ENCODE measurements at places on chromosomes 4 and X.

DNA sequence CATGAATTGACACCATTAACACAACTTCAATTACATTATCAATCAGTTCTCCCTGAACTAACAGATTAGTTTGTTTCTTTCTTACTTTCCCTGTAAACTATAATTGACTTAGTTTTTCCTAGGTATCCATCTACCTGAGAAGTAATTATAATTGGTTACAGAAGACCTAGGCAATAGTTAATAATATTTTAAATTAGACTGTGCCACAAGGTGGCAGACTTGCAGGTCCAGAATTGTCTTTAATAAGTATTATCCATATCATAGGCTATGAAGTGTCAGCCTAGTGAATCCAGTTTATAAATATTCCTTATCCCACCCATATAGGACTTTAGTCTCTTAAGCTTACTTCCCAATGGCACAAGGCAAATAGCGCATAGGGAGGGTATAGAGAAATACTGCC lies 48.9 kb upstream of the FAM47B start:
- no peak for DNase-seq

DNA sequence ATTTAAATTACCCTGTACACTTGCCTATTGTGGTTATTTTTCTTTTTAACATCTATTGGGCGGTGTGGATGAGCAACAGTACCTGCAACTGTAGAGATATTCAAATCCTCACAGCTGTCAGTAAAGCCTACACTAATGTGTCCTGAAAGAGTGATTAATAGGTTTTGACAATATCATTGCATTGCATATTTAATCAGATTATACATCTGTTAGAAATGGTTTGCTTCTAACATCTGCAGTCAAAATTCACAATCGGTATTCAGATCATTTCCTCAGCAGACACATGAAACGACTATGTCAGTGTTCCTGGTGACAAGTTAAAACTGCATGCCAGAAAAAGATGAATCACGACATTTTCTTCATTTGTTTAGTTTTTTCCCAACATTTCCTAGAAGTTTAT lies 254.6 kb upstream of the EPHA5 start:
- no peak for DNase-seq

DNA sequence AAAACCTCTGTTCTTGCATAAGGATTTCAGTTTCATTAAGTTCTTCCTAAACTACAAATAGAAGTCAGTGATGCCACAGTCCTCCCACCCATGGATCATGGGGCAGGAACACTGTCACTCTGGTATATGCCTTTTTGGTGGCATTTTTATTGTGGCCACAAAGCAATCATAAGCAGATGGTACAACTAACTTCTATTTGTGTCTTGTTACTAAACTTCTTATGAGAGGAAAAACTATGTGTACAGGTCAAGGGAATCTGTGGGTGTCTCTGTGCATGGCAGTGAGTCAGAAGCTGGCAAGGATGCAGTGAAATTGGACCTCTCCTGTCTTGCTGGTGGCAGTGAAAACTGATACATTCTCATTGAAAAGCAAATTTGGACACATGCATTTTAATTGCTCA lies 245.0 kb upstream of the GPC4 start:
- no peak for DNase-seq

GRCh38 chr4:86959588-86960500 lies 25.0 kb downstream of the AFF1 start:
- no peak for DNase-seq

DNA sequence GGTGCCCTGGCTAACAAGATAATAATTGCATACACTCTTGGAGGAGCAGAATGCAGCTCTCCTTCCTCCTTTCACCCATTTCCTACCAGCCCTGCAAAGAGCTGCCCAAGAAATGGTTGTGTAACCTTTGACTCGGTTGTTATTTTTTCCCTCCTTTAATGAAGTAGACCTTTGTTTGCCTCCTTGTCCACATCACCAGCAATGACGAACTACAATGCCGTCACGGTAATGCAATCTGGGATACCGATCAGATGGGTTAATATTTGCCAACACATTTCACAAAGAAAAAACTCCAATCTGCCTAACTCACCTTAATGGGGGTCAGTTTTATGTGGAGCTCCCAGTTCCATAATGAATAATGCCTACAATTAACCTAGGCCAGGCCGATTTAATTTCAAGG lies 32.0 kb downstream of the GPRIN3 start:
- DNase-seq: no peak

GRCh38 chr4:83272900-83273299 lies 11.7 kb downstream of the COQ2 start:
- DNase-seq: no peak

- DNase-seq: no peak
These were observed 1.3 kb upstream of the PDHA1 start for GRCh38 chrX:19342331-19342906.

GRCh38 chr4:144304025-144304424 lies 163.5 kb upstream of the GYPA start:
- no peak for DNase-seq

DNA sequence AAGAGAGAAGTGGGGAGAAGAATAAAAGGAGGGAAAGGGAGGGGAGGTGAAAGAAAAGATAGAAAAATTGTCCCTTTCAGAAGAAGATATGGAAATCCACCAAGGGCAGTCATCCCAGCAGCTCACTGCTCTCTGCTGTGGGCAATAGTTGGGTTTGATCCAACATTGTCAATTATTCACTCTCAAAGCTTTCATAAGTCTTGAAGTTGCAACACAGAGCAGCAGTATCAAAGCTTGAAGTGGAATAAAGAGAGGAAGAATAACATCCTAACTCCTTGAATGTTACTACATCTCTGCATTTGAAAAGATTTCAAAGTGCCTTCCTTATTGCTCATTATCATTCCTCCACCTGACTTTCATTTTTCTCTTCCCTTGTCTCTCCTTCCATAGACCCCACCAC lies 62.3 kb upstream of the HHIP start:
- no peak for DNase-seq

DNA sequence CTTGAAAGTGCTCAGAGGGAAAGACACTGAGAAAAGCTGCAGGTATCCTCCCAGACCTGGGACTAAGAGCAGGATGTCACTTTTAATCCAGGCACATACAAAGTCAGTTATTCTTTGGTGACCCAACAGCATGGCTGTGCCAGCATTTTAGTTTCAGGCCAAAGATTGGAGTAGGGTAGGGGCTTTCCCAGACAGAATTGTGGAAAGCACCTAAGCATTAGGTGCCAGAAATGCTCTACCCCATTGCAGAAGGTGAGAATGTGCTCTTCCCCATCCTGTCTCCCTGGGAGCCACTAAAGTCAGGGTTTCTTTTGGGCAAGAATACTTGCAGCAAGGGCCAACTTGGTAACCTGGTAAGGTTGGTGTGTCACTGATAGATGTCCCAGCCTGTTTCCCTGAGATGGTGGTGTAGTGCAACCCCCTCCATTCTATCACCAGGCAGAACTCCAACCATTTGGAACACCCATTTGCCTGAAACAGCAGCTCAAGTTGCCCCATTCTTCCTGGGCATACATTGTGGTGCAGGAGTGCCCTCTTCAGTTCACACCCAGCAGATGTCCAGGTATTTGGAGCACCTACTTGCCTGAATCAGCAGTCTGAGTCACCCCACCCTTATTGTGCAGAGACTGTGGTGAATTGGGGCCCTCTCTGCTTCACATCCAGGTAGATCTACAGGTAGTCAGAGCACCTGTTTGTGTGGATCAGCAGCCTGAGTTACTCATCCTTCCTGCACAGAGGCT lies 183.5 kb downstream of the ZC4H2 start:
- no peak for DNase-seq

GRCh38 chr4:170758988-170759387 lies 669.2 kb upstream of the AADAT start:
- DNase-seq: no peak

- DNase-seq: no peak
These were observed 11.0 kb upstream of the CXCL2 start for GRCh38 chr4:74109870-74110605.

DNA sequence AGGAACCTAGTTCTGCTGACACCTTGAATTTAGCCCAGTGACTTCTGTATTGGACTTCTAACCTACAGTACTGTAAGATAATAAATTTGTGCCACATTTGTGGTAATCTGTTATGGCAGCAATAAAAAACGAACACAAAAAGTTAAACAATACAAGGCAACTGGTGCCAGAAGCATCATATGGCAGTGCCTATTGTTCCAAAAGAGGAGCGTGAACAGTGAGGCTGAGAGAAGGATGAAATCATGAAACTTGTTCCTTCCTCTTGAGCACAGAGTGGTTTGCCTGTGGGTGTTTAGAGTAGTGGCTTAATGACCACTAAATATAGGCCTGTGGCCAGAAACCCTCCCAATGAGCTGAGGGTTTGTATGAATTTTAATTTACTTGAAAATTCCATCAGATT lies 69.7 kb upstream of the PGRMC2 start:
- no peak for DNase-seq

- DNase-seq: no peak
These were observed 240.8 kb downstream of the STK32B start for GRCh38 chr4:5292101-5292500.
